Central memory CD4-positive, alpha-beta T cell (primary cell): ENCODE measurements at places on chromosomes 1 and 21.

GRCh38 chr1:33170351-33171274 lies 11.2 kb downstream of the TRIM62 start:
- DNase-seq, result no peak

- DNase-seq, result no peak
Measured at GRCh38 chr1:185735701-185736064, 1.5 kb downstream of the HMCN1 start.

- peak; percentile 89 for DNase-seq
Measured at GRCh38 chr1:32351399-32352238, 10.7 kb downstream of the FAM229A start.

GRCh38 chr21:44314561-44314960 lies 14.7 kb downstream of the PFKL start:
- no peak for DNase-seq

DNA sequence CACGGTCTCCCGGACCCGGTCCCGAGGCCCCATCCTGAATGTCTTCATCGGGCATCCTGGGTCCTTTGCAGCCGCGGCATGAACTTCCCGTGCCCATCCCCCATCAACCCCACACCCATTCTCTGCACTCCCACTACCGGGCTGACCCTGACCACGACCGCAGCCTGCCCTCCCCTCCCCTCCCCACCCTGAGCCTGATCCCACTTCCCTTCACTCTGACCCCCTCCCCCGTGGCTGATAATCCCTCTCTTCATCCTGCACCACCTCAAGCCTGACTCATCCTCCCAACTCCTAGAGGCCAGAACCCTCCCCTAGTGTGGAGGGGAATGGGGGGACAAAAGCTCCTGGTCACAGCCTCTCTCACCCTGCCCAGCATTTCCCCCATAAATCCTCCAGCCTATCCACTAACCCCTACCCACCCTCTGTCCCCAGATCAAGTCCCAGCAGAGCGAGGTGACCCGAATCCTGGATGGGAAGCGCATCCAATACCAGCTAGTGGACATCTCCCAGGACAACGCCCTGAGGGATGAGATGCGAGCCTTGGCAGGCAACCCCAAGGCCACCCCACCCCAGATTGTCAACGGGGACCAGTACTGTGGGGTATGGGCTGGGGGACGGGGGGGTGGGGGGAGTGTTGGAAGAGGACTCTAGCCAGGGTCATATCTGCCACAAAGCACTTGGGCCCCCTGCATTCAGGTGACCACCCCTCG lies 602 bp downstream of the SH3BGRL3 start:
- no peak for DNase-seq

DNA sequence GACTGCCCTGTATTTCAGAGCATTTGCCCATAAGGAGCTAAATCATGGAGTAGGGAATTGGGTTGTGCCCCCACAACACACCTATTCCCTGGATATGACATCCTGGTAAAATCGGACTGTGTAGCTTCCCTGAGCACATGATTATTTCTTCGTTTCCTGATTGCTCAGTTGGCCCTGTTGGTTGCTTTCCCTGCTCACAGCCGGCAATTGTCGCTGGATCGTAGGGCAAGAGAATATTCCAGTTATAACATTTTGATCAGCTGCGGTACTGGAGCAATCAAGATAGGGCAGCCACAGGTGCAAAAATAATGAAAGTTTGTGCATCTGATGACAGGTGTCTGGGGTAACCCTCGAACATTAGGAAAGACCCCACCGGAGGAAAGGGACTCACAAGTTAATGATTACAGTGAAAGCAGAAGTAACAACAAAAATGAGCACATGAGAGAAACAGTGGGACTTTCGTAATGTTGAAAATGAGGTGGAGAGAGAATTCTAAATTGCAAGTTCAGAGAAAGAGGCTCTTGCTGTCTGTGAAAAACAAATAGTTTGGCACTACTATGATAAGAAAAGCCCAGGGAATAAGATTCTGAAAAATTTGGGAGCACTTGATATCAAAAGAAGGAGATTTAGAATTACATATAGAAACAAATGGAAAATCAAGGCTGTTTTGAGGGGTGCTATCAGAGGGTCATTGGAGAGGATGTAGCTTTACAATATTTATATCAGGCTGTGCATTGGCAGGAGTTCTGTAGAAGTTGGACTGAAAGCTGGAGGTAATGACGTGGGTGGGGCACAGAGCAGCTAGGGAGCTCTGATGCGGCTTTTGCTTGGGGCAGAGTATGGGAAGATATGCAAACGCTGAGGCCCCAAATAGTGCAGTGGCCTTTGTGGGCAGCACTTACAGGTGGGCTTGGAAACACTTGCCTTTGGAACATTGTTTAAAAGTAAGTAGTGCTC lies at the start of gene MAB21L3:
MAB21L3 (plus strand) TSS at position 833 of the 957 bp plus-strand sequence. CDS start 1,217 bp downstream, outside the sequence.
- DNase-seq, result no peak

GRCh38 chr1:89351597-89352311 lies 12.1 kb upstream of the GBP6 start:
- no peak for DNase-seq
